Activated CD4-positive, alpha-beta T cell treated with anti-CD3 and anti-CD28 coated beads, Interleukin-10, Interleukin-2, amounts not matched to agents 100 ng/mL and 50 ng/mL, durations not matched to agents 16 hours and 8 hours (primary cell): ENCODE measurements at places on chromosomes 7 and 10.
A peak's percentile ranks its signal among the peaks of the same experiment; 100 is the strongest.

- peak; percentile 27 for DNase-seq
These were observed 43.0 kb downstream of the ZMYND11 start for GRCh38 chr10:178208-178607.

DNA sequence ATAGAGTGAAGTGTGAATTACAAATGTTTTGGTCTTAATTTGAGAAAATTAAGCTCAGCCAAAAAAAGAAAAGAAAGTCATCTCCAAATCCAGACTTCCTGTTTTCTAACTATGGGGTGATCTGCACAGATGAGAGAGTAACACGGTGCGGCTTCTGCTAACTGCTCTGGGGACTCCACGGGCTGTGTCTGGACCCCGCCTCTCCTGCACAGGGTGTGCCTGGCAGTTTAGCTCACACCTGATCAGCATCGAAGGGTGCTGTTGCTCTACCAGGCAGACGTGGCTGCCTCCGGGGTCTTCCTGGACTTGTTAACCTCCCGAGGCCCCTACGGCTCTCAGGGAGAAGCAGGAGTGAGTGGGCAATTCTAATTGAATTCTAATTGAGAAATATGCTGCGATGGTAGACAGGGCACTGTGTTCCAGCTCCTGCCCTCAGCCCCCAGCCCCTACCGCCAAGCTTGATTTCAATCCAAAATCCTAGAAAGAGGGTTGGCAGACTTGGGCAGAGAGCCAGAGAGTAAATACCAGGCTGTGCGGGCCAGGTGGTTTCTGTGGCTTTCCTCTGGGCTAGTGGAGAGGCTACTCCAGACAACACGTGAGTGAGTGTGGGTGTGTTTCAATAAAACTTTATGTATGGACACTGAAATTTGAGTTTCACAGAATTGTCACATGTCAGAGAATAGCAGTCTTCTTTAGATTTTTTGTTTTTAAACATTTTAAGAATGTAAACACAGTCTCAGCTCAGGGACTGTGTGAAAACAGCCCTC lies 13.4 kb downstream of the SHH start:
- DNase-seq, result no peak

DNA sequence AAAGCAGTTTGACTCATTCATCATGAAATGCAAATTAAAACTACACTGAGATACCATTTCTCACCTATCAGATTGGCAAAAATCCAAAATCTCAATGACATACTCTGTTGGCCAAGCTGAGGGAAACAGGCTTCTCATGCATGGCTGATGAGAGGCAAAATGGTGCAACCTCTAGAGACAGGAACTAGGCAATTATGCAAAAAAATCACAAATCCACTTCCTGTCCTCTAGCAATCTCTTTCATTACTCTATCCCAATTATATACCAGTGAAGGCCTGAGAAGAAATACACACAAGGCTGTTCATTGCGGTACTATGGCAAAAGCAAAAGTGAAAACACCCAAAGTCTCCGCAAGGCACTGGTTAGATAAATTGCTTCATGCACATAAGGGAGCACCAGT lies 25.9 kb upstream of the PTPRN2 start:
- no peak for DNase-seq

DNA sequence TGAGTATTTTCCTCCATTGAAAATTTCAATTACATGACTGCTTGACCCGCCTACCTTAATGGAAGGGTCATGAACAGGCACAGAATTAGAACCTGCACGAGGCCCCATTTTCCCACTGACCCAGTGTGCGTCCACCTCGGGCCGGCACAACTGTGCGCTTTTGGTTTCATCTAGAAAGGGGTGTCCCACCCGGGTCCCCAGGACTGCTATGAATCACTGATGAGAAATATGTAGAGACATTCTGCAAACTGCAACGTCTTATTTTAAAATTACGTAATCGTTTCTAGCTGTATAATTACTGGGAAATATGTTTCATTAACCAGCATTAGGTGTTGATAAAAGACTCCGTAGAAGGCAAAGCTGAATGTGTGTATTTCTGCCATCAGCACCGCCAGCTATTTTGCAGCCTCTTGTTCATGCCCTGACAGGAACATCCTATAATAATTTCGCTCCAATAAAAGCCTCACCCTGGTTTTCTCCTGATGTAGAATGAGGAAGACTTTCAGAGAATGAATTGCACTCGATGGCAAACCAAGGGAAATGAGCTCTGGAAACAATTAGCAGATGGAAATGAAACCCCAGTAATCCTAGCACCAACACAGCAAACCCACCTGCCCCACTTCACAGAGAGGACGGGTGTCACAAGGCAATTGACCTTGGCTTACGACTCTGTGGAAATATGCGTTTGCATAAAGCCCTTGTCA lies 562.1 kb downstream of the DNAJB6 start:
- no peak for DNase-seq

DNA sequence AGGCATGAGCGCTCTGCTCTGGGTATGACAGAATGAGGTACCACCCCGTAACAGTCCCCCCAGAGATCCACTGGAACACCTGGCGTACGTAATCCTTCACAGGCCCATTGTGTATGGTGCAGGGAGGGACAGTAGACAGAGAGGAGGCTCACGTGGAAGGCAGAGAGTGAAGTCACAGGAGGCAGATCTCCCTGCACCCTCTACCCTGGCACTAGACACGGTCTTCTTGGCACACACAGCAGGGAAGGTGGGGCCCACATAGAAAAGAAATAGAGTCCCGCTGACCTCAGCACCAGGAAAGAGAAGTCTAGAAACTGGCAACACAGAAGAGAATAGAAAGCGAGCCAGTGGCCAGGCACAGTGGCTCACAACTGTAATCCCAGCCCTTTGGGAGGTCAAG lies 51.9 kb downstream of the SLC29A4 start:
- no peak for DNase-seq

DNA sequence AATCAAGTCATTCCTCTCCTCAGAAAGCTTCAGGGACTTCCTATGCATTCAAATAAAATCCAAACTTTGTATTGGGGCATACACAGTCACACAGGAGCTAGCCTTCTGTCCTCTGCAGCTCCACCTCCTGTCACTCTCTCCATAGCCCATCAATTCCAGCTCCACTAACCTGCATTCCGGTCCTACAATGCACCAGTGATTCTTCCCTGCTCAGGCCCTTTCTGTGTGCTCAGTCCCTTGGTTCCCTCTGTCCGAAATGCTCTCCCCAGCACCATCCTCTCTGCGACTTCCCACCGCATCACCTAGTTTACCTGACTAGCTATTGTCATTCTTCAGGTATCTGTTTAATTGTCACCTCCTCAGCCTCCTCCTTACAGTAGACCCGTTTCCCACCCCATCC lies 26.4 kb upstream of the YAE1 start:
- DNase-seq, result no peak

DNA sequence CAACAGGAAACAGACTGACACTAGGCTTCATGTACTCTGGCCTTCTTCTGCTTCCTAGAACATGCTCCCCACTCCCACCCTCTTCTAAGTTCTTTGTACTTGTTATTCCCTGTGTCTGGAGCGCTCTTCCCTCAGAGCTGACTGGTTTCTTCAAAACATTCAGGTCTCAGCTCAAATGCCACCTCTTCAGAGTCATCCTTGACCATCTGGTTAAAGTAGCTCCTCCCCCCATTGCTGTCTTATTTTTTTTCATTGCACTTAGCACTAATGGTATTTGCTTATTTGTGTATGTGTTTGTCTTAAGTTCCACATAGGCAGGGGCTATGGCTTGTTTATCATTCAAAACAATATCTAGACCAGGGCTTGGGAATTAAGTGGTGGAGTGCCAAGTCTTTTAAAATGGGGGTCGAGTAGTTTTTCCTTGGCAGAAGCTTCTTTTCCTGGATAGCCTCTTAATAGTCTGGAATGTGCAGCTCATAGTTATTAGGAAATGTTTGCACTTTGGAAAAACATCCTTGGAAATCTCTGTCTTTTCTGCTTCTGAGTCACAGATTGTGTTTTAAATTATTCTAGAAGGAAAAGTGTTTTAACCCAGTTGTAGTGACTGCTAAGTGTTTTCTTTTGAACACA lies 60.0 kb downstream of the RALA start:
- no peak for DNase-seq

DNA sequence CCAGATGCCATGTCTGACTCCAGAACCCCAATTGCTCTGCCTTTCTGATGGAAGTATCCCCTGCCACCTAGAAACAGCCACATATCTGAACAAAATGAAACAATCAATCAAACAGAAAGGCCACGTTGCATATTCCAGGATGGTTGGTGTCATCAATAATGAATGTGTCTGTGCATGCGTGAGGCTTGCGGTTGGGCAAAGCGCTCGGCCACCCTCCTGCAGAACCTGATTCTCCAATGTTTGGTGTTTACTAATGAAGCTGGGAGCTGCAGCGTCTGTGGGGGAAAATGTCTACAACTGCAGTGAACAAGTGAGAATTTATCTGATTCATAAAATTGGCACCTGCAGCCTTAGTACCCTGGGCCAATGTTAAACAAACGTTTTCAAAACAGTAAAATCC lies 121.2 kb upstream of the ADARB2 start:
- no peak for DNase-seq

DNA sequence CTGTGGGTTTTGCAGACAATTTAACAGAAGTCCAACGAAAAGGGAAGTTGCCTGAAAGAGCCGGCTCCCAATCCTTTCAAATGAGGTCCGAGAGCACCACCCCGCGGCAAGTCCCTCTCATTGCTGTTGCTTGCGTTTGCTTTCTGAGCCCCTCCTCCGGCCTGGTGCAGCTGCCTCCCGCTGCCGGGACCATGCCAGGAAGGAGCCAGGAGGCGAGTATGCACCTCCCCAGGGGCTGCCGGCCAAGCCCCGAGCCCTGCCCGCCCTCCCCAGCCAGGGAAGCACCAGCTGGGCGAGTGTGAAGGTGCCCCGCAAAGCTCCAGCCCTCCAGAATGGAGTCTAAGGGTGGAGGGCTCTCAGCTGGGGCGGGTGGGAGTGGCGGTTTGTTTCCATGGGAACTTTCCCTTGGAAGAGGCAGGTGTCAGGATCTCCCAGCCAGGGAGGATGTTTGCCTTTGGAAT lies 25.8 kb upstream of the PPP2R2D start:
- peak; percentile 69 for DNase-seq

GRCh38 chr10:15122477-15123030 lies 25.4 kb downstream of the RPP38 start:
- DNase-seq, result peak; percentile 58

DNA sequence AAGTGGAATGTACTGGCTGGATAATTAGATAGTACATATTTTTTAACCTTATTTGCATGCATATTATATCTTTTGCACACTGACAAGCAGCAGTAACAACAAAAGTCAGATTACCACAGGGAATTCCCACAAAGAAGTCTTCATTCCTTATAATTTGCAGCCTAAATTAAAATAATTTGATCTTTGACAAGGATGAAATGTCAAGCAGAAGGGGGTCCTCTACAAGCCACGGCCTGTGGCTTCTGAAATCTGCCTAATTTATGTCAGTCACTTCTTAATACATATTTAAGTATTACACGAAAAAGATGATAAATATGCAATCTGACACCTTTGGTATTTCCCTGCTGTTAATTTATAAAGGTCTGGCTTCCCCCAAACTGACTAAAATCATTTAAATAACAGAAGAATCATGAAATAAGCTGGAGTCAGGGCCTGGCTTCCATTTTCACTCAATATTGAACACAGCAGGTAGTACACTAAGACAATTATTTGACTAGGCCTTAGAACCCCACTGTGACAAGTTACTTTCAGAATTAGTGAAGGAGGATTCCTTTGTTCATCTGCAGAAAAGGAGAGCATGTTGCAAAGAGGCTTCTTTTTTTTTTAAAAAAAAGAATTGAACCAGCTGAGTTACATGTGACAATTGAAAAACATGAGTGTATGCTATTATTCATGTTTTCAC lies 351.1 kb upstream of the ETV1 start:
- DNase-seq, result peak; percentile 2

- DNase-seq, result no peak
These were observed 197.0 kb downstream of the USP6NL start for GRCh38 chr10:11414314-11415038.

DNA sequence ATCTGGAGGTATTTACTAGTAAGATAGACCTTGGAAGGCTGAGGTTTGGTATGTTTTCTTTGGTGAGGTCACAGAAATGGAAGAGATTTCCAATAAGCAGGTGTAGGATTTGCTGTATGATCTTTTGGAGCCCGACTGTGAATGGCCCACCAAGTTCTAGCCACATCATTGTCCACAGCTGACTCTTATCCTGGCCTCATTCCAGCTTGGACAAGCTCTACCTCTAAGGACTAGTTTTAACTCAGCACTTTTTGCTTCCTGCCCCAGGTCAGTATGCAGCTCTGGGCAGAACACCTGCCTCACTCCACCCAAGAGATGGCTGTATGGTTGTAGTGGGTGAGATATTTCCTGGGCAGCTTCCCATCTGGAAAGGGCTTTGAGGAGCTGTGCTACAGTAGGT lies 6.1 kb upstream of the CPA4 start:
- no peak for DNase-seq

DNA sequence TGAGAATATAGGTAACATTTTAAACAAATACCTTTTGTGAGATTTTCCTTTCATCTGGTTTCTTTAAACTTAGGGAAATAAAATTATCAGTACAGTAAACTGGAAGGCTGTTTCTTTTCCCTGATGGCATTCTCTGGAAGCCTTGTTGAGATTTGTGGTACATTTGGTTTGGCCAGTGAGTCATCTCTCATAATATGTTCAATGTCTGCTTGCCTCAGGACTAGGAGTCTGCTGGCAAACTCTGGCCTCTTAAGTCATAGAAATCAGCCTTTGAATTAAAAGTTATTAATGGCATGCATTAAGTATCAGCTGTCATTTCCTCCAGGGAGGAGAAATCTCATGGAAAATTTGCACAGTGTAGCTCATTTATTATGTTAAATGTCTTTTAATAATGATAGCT lies 316.6 kb upstream of the KIAA1217 start:
- no peak for DNase-seq

DNA sequence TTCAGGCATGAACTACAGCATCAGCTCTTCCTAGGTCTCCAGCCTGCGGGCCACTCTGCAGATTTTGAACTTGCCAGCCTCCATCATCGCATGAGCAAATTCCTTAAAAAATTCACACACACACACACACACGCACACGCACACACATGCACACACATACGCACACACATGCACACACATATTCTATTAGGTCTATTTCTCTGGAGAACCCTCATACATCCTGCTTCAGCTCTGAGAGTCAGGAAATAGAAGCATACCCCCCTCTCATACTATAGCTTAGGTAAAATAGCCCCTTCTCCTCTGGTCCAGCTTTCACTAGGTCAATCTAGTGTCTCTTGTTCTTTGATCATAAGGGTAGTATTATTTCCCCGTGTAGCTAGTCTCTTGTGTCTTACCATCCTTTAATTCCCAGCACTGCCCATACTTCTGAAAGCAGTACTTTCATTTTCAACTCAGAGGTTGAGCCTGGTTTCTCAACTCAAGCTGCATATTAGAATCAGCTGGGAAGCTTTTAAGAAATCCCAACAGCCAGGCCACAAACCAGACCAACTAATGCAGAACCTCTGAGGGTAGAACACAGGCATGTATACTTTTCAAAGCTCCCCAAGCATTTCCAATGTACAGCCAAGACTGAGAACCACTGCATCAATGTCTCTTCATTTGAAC lies 30.9 kb upstream of the ITGB8 start:
- DNase-seq, result no peak
